ENCODE measurements at places on chromosomes 12 and 14.
A peak's percentile ranks its signal among the peaks of the same experiment; 100 is the strongest.

DNA sequence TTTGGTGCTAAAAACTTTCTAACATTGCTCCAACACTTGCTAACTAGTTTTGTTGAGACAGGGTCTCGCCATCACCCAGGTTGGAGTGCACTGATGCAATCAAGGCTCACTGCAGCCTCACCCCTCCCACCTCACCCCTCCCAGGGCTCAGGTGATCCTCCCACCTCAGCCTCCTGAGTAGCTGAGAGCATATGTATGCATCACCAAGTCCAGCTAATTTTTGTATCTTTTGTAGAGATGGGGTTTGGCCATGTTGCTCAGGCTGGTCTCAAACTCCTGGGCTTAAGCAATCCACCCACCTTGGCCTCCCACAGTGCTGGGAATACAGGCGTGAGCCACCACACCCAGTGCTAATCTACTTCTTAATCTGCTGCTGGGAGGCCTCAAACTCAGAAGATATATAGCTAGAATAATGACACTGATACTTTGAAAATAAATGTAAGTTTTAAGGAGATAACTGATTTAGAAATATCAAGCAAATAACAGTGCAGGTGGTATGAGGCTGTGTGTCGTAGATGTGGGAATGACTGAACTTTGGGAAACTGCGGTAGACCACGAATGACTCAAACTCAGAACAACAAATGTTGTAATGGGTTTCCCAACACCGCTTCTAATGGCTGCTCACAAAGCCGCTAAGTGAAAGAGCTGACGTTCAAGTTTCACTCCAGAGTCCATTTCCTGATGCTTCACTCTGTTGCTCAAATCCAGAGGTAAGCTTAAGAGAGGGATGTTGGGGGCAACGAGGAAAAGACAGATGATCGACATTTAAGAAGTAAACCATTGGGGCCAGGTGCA is 10.0 kb downstream of the TMCC3 start:
- no peak for DNase-seq

DNA sequence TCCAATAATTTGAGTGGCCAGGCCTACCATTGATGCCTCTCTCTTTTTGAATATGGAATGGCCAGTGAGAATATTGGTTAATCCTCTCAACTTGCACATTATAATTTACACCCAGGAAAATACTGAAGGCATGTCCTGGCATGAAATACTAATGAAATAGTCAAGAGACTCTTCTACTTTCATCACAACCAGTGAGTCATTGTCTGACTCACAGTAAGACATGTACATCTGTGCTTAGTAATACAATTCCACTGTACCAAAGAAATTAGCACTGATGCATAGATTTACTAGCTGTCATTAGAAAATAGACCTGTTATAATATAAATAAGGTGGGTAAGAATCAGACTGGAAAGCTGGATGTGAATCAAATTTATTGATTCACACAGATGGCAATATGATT is 31.6 kb downstream of the KCNC2 start:
- DNase-seq = peak; percentile 7

DNA sequence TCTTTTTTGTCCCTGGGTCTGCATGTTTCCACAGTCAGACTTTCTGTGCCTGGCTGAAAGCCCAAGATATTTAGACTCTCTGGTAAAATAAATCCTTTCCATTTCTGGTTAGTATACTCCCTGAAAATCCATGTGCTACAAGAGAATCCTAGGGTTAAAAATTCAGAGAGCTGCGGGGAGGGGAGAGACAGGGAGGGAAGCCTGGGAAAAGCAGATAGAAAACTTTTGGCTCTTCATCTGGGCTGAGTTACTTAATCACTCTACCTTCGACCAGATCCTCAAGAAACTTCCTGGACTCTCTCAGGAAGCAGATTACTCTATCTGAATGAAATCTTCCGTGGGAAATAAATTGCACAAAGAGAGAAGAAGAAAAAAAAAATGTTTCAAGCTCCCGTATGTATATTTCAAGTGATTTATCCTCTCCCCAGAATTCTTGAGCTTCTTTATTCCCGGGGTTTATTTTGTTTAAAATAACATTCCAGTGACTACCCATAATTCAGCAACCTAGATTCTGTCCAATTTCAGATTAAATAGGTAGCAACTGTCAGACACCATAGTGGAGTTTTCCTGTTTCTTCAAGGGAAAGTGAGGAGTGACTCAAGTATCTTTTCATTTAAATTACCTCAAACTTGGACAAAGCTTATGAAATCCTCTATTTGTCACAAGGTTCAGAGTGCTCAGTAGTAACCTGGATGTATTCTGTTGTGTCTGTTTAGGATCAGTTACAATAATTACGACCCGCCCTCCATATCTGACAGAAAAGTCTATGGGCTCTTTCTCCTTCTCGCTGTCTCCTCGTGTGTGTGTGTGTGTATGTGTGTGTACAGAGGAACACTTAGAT is 163.7 kb downstream of the MYRFL start:
- no peak for DNase-seq

DNA sequence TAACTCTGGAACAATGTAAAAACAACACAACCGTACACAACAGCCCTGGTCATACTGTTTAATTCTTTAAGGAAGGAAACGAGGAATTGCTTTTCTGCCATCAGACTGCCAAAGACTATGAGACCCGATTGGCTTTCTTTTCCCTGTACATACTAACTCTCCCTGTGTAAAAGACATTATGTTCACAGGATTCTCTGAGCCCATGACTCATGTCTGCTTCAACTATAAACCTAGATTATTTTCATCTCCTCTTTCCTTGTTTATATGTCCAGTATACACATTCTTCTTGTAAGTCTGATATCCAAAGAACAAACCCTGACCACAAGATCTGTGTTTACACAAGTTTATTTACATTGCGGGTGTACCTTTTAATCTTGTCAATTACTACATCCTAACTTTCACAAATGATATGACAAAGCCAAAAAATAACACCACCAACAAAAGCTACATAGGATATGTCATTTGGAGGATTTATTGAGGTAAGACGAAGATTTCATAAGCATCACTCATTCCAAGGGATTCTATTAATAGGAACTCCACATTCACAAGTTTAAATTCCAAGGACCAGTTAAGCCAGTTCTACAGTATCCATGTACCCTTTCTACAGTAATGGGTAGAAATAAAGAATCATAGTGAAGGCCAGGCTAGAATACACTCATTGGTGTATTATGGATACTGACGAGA is 67.3 kb downstream of the STXBP6 start:
- DNase-seq = peak; percentile 94

- DNase-seq = peak; percentile 60
These were observed 51.0 kb downstream of the BMAL2 start for GRCh38 chr12:27383429-27384260.

DNA sequence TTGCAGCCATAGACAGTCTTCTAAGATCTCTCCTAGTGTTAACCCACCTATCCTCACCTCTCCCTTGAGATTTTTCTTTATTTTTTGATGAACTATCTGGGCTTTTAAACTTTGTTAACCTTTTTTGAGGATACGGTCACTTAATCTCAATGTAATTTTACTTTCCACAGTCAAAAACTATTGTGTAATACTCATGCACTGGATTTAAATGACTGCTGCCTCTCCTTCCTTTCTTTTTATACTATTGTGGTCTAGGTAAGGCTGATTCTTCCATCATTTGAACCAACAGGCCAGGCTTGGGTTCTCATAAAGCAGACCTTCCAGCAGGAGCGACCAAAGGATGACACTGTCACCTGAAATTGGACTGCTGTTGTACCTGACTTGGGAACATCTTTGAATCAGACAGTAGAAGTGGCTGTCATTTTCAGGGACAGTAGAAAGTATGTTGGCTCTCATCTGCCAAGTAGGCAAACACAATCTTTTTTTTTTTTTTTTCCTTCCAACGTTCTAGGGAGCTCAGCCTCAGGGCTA is 689 bp upstream of the PDE3A start:
- DNase-seq = no peak

Data from HepG2 (cell line).